GF-D8 (cell line): ENCODE measurements at places on chromosomes 2 and 18.

- DNase-seq, result no peak
Measured at GRCh38 chr2:30412684-30413570, 34.1 kb upstream of the LCLAT1 start.

DNA sequence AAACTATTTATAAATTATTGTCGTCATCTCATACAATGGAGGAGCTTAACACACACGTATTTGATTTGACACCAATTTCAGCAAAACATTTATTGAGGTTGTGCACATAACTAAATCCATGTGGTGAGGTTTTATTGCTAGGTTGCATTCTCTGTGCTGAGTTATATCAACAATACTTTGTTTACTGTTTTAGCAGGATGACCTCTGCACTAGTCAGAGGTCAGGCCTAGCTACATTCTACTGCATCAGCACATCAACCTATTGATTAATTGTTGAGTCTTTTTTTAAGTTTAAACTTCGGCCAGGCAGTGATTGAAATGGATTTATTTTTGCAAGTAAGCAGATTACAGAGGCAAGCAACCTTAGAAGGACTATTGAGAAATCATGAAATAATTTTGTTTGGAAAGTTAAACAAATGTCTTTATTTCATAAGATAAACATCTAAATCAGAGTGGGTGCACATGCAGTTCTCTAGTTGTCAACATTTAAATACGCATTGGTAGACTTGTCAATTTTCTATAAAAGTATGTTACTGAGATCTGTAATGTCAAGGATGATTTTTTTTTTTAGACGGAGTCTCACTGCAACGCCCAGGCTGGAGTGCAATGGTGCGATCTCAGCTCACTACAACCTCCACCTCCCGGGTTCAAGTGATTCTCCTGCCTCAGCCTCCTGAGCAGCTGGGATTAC lies 75.2 kb upstream of the CD28 start:
- no peak for DNase-seq

DNA sequence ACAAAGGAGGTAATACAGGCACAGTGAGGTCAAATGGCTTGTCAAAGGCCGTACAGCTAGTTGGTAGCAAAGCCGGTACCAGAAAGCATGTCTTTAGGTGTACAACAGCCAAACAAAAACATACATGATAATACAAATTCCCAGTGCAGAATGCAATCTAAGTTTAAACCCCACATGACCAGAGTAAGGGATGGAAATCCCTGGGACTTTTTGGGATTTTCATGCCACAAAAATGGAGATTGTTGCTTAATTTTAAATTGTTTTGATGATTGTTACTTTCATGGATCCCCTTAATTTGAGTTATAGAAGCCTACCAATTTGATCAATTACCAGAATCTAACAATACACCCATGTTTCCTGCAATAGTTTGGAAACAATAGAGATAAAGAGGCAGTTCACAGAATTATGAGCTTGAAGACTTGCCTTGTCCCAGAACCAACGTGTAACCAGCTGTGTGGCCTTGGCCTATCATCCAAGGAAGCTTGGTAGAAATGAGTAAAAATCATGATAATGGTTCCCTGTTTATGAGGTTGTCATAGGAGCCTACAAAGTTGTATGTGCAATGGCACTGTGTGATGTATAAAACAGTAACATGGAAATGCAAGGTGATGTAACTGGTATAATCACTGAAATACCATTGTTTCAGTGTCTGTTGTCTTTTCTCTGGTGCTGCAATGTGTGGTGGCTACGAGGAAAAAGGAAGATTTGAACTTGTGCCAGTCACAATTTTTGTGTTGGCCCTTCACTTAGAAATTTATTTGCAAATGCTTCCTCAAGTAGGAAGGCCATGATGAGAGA lies 85.3 kb downstream of the ZEB2 start:
- DNase-seq, result no peak

GRCh38 chr18:60664736-60665135 lies 292.2 kb upstream of the MC4R start:
- DNase-seq, result no peak

DNA sequence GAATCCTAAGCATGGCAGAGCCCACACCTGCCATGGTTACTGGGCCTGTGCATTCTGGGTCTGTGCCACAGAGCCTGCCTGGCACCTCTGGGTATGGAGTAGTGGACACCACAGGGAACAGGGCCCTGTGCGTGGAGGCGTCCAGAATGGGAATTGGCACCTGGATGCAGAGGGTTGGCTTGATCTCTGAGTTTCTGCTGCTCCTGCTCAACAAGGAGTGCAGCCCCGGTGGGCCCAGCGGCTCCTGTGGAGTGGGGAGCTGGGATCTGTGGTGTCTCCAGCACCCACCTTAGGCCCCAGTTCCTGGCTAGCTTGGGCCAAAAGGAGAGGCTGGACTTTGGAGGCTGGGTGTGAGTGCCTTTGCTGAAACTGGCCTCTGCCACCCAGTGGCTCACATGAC lies 7.9 kb upstream of the ANKRD62 start:
- DNase-seq, result no peak

- DNase-seq, result no peak
Measured at GRCh38 chr2:40123746-40124145, 328.1 kb downstream of the SLC8A1 start.

DNA sequence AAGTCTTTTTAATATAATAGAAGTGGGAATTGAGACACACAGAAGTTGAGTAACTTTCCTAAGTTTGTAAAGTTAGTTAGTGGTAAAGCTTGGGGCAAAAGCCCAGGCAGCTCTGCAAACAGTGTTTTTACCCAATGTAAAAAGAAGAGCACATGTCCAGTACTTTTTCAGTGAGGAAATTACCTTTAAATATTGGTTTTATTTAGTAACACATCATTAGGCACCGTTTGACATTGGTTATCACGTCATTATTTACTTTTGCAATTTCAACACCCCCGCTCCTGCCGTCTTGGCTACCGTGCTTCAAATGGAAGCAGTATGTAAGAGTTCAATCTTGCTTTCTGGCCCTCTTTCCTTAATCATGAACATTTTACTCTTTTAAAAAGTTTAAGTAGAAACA lies 807.9 kb downstream of the EPHA4 start:
- no peak for DNase-seq

- DNase-seq, result no peak
Measured at GRCh38 chr18:75256376-75256775, 45.8 kb downstream of the TSHZ1 start.

- no peak for DNase-seq
Measured at GRCh38 chr18:58615140-58616132, 13.5 kb downstream of the ALPK2 start.

GRCh38 chr2:126761256-126761980 lies 105.5 kb downstream of the GYPC start:
- no peak for DNase-seq

DNA sequence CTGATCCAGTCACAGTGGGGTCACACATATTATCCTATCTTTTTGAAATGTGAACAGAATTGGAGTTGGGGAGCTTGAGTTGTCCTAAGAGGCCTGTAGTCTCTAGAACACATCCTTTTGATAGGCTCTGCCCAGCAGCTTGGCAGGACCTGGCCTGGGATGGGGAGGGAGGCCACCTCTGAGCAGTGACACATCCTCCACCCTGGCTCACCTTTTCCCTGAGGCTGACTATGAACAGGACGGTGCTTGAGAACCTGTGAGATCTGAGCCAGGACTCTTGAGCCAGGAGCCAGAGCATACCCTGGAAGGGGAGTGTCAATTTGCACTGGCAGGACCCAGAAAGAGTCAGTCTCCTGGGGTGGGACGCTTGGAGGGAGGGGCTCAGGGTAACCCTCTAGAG lies 17.7 kb upstream of the ATP6V1B1 start:
- DNase-seq, result no peak

GRCh38 chr2:108217211-108217610 lies 22.6 kb upstream of the SULT1C3 start:
- no peak for DNase-seq

DNA sequence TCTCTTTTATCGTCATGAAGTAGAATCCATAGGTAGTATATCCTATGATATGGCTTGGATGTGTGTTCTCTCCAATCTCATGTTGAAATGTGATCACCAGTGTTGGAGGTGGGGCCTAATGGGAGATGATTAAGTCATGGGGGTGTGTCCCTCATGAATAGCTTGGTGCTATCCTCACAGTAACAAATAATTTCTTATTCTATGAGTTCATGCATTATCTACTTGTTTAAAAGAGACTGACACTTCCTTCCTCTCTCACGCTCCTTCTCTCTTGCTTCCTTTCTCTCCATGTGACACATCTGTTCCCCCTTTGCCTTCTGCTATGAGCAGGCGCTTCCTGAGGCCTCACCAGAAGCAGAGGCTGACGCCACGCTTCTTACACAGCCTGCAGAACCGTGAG lies 165.6 kb downstream of the MREG start:
- DNase-seq, result no peak

DNA sequence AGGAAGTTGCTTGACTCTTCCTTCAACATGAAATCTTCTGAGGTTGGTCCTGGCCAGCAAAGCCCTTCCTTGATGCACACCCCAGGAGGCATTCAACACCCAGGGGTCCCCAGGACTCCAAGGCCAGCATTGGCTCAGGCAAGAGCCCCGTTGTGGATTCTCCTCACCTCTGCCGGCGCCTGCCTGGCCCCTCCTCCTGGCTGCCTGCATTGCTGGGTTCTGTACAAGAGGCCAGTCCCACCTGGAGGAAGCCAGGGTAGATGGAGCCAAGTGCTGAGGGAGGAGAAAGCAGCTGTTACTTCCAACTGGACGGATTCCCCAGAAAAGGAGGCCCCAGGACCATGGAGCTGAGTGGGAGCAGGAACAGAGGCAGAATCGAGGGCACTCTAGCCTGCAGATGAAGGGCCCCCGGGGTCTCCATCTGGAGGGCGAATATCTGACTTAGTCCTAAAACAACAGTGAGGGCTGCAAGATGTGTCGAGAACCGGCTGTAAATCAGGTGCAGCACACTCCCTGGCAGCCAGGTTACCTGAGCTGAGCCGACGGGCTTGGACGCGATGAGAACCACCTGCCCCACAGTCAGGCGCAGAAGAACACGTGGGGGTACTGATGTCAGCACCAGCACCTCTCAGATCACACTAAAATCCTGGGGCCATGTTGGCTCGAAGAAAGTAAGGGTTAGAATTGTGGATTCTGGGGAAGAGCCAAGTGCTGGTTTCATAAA lies 399.6 kb upstream of the SALL3 start:
- DNase-seq, result no peak

- DNase-seq, result no peak
Measured at GRCh38 chr2:43360137-43360536, 133.7 kb upstream of the ZFP36L2 start.

GRCh38 chr2:6053743-6054142 lies 361.6 kb downstream of the SOX11 start:
- no peak for DNase-seq

DNA sequence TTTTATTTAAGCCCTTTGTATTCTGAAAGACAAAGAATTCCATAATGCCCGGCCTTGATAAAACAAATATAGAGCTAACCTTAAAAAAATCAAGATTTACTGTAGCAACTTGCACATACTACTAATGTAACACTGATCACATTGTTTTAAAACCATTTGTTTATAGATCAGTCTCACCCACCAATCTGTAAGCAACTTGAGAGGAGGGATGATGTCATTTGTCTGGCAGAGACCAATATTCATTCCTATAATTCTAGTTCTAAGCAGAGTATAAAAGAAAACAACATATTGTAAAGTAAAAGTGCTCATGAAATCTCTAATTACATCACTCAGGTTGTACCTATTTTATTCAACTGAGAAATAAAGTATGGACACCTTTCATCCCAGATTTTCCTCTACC lies 380.6 kb downstream of the TGIF1 start:
- no peak for DNase-seq

DNA sequence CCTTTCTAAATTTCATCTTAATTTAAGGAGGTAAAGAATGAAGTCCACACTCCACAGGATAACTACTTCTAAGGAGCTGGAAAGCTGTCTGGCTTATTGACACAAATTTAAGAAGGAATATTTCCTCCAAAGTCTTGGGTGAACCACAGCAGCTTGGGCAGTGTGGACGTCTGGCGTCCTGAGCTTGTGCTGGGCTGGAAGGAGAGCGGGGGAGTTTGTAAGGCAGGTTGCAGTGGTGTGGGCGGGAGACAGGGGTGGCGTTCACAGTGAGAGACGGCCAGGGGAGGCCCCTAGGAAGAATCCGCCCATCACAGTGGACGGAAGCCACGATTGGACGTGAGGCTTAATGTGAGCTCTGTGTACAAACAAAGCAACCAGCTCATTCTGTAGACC lies 25.7 kb downstream of the ADI1 start:
- DNase-seq, result no peak

- no peak for DNase-seq
Measured at GRCh38 chr2:58063641-58064040, 17.0 kb downstream of the VRK2 start.

DNA sequence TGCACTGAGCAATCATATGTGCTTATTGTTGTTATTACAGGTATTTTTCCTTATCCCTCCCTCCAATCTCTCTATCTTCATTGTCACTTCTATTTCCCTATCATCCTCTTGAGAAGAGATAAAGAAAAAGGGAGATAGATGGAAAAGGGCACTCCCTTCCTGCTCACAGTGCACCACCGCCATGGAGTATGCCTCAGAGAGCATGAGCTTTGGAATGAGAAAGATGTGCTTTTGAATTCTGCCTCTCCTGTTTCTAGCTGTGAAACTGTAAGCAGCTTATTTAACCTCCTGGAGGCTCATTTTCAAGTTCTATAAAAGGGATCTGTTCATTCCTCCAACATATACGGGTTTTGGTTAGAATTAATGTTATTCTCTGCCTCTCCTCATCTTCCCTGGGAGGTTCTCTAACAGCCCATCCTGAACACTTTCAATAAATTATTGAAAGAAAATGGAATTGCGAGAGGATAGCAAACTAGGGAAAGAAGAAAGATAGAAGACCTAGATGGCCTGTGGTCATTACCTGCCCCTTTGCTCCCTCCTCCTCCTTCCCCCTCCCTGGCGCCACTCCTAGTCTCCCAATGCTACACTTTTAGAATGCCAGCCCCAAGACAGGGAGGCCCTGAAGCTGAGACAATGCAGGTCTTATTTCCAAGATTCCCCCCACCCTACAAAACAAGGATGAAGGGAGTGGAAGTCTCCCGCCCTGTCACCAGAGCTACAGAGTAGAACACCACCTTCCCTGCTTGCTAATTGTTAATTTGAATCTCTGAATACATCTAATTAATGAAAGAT lies 37.8 kb downstream of the FIGN start:
- no peak for DNase-seq

DNA sequence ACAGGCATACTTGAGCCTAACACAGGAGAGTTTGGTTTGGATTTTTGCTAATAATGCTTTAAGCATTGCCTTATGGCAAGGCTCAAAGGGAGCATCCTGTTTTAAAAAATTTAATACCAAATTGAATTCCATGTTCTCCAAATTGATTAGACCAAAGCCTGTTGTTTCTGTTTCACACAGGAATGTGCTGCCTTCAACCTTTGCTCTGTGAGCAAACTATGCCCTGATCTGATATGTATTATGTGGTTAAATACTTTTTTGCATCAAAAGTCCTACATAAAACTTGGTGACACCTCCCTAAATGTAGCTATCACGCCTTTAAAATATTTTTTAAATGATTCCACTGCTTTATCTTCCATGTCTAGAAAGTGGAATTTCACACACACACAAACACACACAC lies 691.4 kb downstream of the CPS1 start:
- no peak for DNase-seq

DNA sequence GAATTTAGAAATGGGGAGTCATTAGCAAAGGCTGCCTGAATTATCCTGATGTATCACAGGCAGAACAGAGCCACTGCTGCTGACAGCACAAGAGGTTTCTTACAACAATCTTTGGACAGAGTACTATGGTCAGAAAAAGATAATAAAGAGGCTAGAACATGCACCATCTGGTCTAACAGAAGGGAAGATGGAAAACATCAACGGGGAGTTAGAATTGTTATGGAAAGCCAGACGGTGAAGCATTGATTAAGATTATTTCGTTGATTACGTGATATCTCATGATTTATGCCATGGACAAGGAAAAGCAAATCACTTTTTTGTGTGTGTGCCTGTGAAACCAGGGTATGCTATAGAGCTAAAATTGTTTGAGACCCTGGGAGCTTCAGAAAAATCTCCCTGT lies 409.4 kb upstream of the ETAA1 start:
- DNase-seq, result no peak
